ENCODE measurements at places on chromosomes 4 and X. TPM values are rescaled to one million over a fixed set of nuclear protein-coding genes. Genes with fewer than 3 reads are reported as not detected.

The LUZP4 gene
- not detected for total RNA-seq

The TNMD gene
- not detected for total RNA-seq

The COQ2 gene
- 11.4 TPM for total RNA-seq

DNA sequence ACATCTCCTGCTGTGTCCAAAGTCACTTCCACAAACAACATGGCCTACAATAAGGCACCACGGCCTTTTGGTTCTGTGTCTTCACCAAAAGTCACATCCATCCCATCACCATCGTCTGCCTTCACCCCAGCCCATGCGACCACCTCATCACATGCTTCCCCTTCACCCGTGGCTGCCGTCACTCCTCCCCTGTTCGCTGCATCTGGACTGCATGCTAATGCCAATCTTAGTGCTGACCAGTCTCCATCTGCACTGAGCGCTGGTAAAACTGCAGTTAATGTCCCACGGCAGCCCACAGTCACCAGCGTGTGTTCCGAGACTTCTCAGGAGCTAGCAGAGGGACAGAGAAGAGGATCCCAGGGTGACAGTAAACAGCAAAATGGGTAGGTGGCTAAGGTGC lies 123.9 kb downstream of the PDLIM5 start:
- H3K36me3 ChIP-seq, result no peaks in the 10 kb centered on the region
- H3K27me3 ChIP-seq, result no peaks in the 10 kb centered on the region
- H3K4me3 ChIP-seq, result no peak overlapping the region

DNA sequence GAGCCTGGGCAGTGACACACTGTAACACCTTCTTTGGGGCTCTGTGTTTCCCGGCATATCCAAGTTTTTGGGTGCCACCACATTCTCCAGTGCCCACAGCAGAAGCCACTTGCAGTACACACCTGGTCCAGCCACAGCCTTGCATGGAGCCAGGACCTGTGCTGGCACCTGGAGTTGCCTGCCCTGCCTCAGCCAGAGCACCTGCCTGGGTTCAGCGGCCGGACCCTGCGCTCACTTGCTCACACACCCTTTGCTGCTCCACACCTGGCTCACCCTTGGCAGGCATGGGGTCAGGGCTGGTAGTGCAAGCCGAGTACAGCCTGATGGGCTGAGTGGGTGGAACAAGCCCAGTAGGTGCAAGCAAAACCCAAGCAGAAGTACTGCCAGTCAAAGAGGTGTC lies 1511.1 kb downstream of the TECRL start:
- no peaks in the 10 kb centered on the region for H3K36me3 ChIP-seq
- no peak for DNase-seq
- no peak overlapping the region for H3K4me3 ChIP-seq
- no peaks in the 10 kb centered on the region for H3K4me1 ChIP-seq
- H3K27ac ChIP-seq, result no peak overlapping the region
- H3K27me3 ChIP-seq, result no peaks in the 10 kb centered on the region

DNA sequence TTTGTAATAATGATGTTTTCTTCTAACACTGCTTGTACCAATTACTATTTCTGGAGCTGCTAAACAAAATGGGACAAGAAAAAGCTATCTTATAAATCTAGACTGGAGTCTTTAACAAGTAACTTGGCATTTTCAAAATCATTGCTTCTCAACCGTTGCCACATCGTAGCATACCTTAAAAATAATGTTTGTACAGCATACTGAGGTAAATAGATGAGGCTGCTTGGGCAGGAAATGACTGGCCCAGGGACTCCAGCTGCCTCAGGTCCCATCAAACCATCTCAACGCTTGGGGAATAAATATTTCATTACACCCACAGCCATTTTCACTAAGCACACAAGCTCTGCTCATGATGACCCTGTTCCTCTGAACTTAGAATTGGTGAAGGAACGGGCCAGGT lies 115.1 kb downstream of the SPANXA1 start:
- no peak overlapping the region for H3K4me3 ChIP-seq
- H3K4me1 ChIP-seq, result no peaks in the 10 kb centered on the region
- H3K27me3 ChIP-seq, result no peaks in the 10 kb centered on the region
